ENCODE measurements at places on chromosomes 11 and 22.

DNA sequence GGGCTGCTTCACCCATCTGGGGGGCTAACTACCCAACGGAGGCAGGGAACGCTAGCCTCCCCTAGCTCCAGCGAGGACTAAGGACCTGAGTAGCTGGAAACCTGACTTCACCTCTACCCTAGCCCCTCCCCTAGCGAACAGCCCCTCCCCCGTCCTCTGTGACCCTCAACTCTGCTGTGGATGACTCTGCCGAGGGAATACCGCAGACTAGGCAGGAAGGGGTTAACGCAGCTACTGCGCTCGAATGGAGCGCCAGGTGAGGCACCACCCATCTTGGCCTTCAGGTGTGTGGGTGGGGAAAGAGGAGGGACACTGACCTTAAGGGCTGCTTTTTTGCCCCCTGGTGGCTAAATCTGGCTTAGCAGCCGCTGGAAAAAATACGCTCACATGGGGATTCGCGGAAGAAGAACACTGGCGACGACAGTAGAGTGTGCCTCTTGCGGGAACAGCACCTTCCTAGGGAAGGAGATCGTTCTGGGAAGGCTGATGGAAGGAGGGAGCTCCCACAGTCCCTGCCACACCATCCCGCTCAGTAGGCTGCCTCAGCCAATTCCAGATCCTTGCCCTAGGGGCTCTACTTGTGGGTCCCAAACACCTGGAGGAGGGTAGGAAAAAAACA lies 4.5 kb upstream of the BCL9L start:
- peak; percentile 40 for ATAC-seq

- no peak for ATAC-seq
These were observed 73.2 kb downstream of the GRK3 start for GRCh38 chr22:25637672-25638071.

DNA sequence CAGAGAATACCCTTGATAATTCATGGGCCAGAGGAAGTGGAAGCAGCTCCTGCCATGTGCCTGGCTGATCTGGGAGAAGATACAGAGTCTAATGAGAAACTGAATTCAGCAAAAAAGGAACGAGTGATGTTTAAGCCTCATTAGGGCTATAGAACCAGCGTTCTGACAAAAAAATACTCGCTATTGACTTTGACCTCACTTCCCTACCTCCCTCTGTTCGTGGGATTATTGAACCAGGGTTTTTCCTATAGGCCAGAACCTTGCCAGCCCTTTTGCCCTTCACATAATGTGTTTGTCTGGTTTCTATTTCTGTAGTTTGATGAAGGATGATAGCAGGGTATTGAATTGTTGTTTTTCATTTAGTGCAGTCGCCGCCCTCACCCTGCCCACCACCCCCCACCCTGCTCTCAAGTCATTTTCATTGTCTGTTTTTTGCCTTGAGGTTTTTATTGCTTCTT lies 7.6 kb upstream of the RBFOX2 start:
- no peak for ATAC-seq

- ATAC-seq = no peak
These were observed 16.0 kb downstream of the STK33 start for GRCh38 chr11:8577791-8578581.

GRCh38 chr11:83056204-83056603 lies 15.5 kb downstream of the RAB30 start:
- ATAC-seq = no peak

- ATAC-seq = peak; percentile 32
These were observed 483 bp upstream of the ABTB2 start for GRCh38 chr11:34358258-34358727.

GRCh38 chr11:45778341-45778740 lies 26.6 kb upstream of the SLC35C1 start:
- no peak for ATAC-seq

DNA sequence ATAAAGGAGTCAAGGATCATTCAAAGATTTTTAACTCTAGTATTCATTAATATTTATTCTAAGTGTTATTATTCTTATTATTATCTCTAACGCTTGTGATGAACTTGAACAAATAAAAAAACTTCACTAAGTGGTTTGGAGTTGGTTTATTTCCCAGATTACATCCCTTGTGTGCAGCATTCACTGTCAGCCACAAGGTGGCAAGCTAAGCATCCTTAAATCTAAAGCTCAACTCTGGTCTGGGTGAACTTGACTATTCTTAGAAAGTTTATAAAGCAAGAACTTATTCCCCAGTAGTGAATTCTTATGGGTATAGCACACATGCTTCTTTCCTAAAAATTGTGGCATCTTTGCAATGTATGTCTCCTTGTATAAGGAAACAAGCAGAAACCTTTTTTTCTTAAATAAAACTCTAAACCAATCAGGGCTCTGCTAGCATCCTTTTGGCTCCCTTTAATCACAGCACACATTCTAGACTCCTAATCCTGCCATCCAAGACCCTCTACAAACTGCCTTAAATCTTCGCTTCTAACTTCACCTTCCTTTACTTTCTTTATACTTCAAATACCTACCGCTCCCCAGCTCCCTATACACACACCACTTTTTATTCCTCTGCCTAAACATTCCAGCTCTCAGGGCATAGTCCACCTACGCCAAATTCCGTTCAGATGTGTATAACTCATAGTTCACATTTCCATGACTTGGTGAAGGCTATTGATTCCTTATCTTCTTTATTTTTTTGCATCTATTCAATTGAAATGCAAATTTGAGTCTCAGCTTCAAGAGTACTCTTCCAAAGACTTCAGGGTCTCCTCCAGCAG lies 1068.8 kb downstream of the DLG2 start:
- no peak for ATAC-seq

GRCh38 chr11:61173456-61173855 lies 12.2 kb upstream of the VPS37C start:
- no peak for ATAC-seq

- ATAC-seq = no peak
These were observed 974.7 kb upstream of the CCDC90B start for GRCh38 chr11:84260862-84261261.

DNA sequence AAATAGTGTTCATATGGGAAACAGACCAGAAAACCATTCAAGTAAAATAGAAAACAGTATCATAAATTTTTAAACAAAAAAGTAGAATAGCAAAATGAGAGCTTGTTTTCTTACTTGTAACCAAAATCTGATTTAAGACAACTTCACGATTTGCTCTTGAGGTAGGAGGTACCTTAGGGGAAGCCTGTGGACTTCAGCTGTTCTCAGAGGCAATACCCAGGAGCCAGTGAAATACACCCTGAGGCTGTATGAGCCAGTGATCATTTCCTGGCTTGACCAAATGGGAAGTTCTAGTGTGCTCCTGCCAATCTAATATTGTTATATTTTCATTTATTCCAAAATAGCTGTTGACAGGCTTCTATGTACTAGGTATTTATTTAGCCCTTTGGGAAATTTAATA lies 104.8 kb downstream of the ARHGAP42 start:
- ATAC-seq = no peak

GRCh38 chr11:9022961-9023680 lies 19.3 kb upstream of the NRIP3 start:
- ATAC-seq = no peak

GRCh38 chr11:581342-581741 lies 5.1 kb downstream of the PHRF1 start:
- no peak for ATAC-seq

- ATAC-seq = no peak
These were observed 27.8 kb upstream of the MYOD1 start for GRCh38 chr11:17691550-17691949.

DNA sequence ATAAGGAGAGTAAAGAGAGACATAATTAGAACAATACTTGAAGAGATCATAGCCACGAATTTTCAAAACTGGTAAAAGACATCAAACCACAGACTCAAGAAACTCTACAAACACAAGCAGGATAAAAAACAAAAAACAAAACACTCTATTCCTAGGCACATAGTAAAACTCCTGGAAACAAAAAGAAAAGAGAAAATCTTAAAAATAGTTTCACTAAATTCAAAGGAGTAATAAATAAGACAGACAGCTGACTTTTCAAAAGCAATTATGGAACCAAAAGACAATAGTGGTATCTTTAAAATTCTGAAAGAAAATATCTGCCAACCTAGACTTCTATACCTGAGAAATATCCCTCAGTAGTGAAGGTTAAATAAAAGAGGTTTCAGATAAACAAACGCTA lies 9.2 kb upstream of the NARS2 start:
- no peak for ATAC-seq

- ATAC-seq = no peak
These were observed 89.2 kb downstream of the GALNT18 start for GRCh38 chr11:11532574-11532973.

- no peak for ATAC-seq
These were observed 324.9 kb upstream of the CCDC90B start for GRCh38 chr11:83611031-83611430.

DNA sequence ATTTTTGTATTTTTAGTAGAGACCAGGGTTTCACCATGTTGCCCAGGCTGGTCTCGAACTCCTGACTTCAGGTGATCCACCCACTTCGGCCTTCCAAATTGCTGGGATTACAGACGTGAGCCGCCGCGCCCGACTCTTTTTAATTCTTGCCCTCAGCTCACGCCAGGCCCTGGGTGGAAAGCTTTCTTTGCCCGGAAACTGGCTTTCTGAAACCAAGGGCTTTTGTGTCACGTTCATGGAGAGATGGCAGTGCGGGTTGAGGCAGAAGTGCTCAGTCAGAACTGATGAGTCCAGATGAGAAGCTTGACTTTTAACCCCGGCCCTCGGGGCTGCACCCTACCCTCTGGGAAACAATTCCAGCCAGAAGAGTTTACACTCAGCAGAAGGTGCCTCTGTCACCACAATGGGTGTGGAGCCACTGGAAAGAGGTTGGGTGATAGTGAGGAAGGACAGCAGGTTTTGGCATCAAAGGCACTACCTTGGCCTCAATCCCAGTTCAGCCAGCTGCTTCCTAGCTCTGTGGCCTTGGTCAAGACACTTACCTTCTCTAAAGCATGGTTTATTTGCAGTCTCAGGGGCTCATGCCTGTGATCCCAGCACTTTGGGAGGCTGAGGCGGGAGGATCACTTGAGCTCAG lies 890 bp upstream of the ARFGAP3 start:
- ATAC-seq = no peak

- ATAC-seq = peak; percentile 6
These were observed 875.3 kb downstream of the NTM start for GRCh38 chr11:132245403-132246385.
